ENCODE measurements at places on chromosomes 6 and 20.

- DNase-seq: no peak
These were observed 55.9 kb upstream of the TRAF3IP2 start for GRCh38 chr6:111661541-111662061.

GRCh38 chr20:14582855-14583254 lies 245.4 kb upstream of the FLRT3 start:
- no peak for DNase-seq

DNA sequence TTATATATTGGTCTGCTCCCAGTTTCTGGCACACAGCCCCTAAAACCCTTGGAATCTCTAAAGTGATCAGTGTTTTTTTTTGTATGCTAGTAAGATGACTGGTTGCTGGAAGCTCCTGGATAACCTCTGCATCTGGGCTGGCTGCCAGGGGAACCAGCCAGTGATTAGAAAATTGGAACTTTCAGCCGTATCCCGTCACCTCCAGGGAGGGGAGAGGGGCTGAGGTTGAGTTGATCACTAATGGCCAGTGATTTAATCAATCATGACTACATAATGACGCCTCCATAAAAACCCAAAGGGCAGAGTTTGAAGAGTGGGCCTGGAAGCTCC lies 48.0 kb upstream of the NOP56 start:
- DNase-seq: no peak

- no peak for DNase-seq
These were observed 234.7 kb downstream of the BTBD9 start for GRCh38 chr6:38404900-38405556.

Measured in NCI-H1930 (cell line).